ENCODE measurements at places on chromosomes 5 and 9.

DNA sequence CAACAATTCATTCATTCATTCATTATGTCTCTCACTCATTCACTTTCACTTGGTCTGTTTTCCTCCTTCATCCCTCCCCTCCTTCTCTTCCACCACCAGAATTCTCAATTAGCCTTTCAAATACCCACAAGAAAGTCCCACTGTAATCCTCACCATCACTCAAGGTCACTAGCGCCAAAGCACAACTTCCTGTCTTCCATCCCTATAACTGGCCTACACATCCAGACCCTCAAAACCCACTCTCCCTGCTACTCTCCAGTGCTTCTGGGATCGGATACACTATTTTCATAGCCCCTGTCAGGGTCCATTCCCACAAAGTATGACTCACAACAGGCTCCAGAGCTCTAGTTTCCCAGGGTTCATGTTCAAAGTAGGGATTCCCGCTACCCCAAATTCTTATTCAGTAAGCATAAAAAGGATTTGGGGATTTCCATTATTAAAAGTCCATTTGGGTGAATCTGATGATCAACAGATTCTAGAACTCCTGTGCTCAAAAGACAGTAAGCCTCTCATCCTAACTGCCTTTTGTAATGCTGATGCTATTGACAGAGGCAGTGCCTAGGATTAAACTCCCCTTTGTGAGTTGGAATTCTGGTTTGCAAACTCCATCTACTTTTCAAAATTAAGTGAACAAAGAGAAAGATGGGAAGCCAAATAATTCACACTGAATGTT lies 250.9 kb downstream of the SEMA5A start:
- no peak for DNase-seq
- H3K36me3 ChIP-seq, result no peaks in the 10 kb centered on the region
- H3K4me1 ChIP-seq, result no peaks in the 10 kb centered on the region
- no peak overlapping the region for H3K27ac ChIP-seq
- no peak overlapping the region for H3K4me3 ChIP-seq
- H3K27me3 ChIP-seq, result no peaks in the 10 kb centered on the region

GRCh38 chr9:17135295-17136160 lies 688 bp downstream of the CNTLN start:
- H3K27me3 ChIP-seq, result peaks cover 18% of the 10 kb centered on the region
- DNase-seq, result no peak
- H3K4me3 ChIP-seq, result peak overlapping the region; percentile 82

GRCh38 chr5:111635151-111635902 lies 121.7 kb downstream of the NREP start:
- no peak for DNase-seq
- no peaks in the 10 kb centered on the region for H3K27me3 ChIP-seq
- no peak overlapping the region for H3K4me3 ChIP-seq
- no peaks in the 10 kb centered on the region for H3K4me1 ChIP-seq

DNA sequence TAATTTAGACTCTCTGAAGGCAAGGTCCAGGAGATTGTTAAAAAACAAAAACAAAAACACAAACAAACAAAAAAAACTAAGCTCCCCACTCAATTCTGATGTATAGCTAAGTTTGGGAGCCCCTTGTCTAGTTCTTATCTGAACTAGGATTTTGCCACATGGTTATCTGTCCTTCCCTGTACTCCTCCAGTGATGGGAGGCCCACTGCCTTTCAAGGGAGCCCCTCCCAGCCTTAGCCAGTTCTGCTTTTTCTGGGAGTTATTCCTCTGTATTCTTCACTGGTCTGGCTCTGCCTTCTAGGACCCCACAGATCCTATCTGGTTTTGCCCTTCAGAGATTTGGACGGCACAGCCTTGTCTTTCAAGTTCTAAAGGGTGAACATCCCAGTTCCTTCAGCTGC lies 2.1 kb upstream of the ALDH1B1 start:
- no peaks in the 10 kb centered on the region for H3K36me3 ChIP-seq
- H3K4me3 ChIP-seq, result peak overlapping the region; percentile 97
- no peak overlapping the region for H3K27ac ChIP-seq
- peaks cover 16% of the 10 kb centered on the region for H3K4me1 ChIP-seq
- peaks cover 10% of the 10 kb centered on the region for H3K27me3 ChIP-seq
- no peak for DNase-seq

DNA sequence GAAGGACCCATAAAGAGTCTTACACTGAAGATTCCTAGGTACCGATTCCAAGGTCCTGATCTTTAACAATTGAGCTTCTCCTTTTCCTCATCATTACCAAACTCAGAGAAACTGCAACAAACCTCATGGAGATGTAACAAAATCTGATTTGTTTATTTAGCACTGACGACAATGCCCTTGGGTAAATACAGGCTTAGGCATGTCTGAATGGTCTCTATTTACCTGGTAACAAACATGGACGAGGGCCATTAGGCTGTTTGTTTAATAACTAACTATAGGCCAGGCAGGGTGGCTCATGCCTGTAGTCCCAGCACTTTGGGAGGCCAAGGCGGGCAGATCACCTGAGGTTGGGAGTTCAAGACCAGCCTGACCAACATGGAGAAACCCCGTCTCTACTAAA lies 333.3 kb downstream of the AGTPBP1 start:
- H3K4me1 ChIP-seq, result no peaks in the 10 kb centered on the region
- H3K27ac ChIP-seq, result no peak overlapping the region
- no peaks in the 10 kb centered on the region for H3K36me3 ChIP-seq
- H3K4me3 ChIP-seq, result no peak overlapping the region

DNA sequence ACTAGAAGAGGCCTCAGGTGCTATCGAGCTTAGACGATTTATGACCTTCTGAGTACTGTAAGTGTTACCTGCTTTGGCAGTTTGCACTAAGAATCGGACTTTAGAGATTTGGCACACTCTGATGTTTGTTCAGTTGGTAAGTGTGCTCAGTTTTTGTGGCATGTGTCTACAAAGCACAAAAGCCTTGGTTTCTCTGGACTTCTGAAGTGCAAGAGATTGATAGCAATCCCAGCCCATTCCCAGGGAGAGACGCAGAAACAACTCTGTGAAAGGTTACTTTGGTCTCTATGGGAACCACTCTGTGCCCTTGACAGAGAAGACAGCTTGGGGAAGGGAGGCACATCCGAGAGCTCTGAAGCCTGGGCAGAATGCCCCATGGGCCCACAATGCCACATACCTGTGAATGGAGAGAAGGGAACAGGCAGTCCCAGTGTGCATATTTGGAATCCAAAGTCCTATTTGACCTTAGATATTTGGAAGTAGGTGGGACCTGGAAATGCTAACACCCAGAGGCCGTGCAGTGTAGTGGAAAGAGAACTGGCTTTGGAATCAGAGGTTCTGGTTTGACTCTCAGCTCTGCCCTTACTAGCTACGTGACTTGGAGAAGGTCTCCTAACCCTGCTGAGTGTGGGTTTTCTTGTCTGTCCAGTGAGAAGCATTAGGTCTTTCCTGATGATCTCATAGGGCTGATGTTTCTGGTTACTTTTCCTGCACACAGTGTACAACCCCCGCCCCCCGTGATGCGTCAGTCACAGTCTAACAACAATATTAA lies 194.3 kb upstream of the VLDLR start:
- H3K27ac ChIP-seq, result no peak overlapping the region
- DNase-seq, result no peak
- H3K27me3 ChIP-seq, result peaks cover 5% of the 10 kb centered on the region
- no peaks in the 10 kb centered on the region for H3K36me3 ChIP-seq
- no peaks in the 10 kb centered on the region for H3K4me1 ChIP-seq
- H3K4me3 ChIP-seq, result no peak overlapping the region

- H3K4me1 ChIP-seq, result no peaks in the 10 kb centered on the region
- no peak overlapping the region for H3K27ac ChIP-seq
- H3K4me3 ChIP-seq, result no peak overlapping the region
- H3K36me3 ChIP-seq, result no peaks in the 10 kb centered on the region
- DNase-seq, result no peak
Observed at GRCh38 chr5:38284384-38284783, 26.0 kb downstream of the EGFLAM start.

DNA sequence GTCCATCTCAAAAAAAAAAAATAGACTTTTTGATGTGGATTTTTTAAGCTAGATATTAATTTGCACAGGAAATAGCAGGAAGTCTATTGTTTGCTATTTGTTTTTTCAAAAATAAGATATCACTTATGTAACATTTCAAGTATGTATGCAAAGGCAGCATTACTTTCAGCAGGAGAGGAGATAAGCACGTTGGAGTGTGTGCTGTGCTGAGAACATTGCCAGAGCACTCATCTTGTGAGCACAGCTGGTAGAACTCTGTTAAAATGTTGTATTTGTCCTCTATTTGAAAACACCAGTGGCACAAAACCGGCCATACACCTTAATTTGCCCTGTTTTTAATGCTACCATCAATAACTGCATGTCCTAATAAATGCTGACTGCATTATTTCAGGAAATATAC lies 1061.9 kb upstream of the CDH18 start:
- H3K27me3 ChIP-seq, result no peaks in the 10 kb centered on the region
- H3K4me3 ChIP-seq, result no peak overlapping the region
- no peak overlapping the region for H3K27ac ChIP-seq
- no peak for DNase-seq
- no peaks in the 10 kb centered on the region for H3K4me1 ChIP-seq

GRCh38 chr5:135457424-135458071 lies 5.4 kb upstream of the TIFAB start:
- no peak overlapping the region for H3K4me3 ChIP-seq
- peaks cover 4% of the 10 kb centered on the region for H3K4me1 ChIP-seq
- H3K27me3 ChIP-seq, result peaks cover 13% of the 10 kb centered on the region
- no peak overlapping the region for H3K27ac ChIP-seq

GRCh38 chr5:38456657-38457399 lies 99.6 kb downstream of the LIFR start:
- H3K27me3 ChIP-seq, result peaks cover 66% of the 10 kb centered on the region
- H3K4me1 ChIP-seq, result peaks cover 10% of the 10 kb centered on the region
- no peak overlapping the region for H3K27ac ChIP-seq
- DNase-seq, result no peak
- H3K4me3 ChIP-seq, result no peak overlapping the region

GRCh38 chr9:88498880-88499279 lies 36.1 kb upstream of the NXNL2 start:
- no peaks in the 10 kb centered on the region for H3K27me3 ChIP-seq
- H3K27ac ChIP-seq, result no peak overlapping the region
- H3K36me3 ChIP-seq, result no peaks in the 10 kb centered on the region
- H3K4me3 ChIP-seq, result no peak overlapping the region
- no peak for DNase-seq

DNA sequence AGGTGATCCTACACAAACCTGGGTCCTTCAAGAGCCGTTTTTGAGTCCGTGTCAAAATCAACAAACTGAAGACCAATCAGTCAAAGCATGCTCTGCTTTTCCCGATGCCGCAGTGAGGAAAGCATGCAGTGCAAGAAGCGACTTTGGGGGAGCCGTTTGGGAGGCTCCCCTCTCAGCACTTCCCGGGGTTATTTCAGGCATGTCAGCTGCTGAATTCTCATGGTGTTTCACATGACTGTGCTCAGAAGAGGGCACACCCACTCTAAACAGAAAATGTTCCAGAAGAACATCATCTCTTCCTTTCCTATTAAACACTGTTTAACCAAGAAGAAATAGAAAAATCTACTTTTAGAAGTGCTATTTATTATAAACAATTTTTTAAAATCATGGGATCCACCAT lies 125.5 kb downstream of the EPB41L4A start:
- DNase-seq, result no peak
- no peaks in the 10 kb centered on the region for H3K4me1 ChIP-seq
- H3K4me3 ChIP-seq, result no peak overlapping the region
- peaks cover 9% of the 10 kb centered on the region for H3K36me3 ChIP-seq
- no peaks in the 10 kb centered on the region for H3K27me3 ChIP-seq
- no peak overlapping the region for H3K27ac ChIP-seq

- H3K36me3 ChIP-seq, result peaks cover 24% of the 10 kb centered on the region
- no peak for DNase-seq
- no peak overlapping the region for H3K27ac ChIP-seq
- H3K27me3 ChIP-seq, result no peaks in the 10 kb centered on the region
- H3K4me1 ChIP-seq, result peaks cover 13% of the 10 kb centered on the region
- no peak overlapping the region for H3K4me3 ChIP-seq
Observed at GRCh38 chr9:131640438-131641137, 95.3 kb downstream of the PRRT1B start.

DNA sequence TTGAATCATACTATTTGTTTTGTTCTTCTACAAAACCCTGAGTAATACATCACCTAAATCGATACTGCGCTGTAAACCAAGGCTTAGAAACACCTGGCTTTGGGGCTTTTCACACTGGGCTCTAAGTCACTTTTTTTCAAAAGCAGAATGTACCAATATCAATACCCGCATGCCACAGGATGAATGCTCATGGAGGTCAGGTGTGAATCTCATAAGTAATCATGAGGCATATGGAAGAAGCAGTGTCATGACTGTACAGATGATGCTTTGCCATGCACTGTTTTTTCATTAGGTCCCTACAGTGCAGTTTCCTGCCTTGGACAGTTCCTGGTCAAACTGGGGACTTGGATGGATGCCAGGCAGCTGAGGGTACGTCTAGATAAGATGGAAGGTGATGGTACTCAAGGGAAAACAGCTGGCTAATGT lies 49.0 kb upstream of the ATG10 start:
- DNase-seq, result no peak
- no peak overlapping the region for H3K4me3 ChIP-seq
- peaks cover 9% of the 10 kb centered on the region for H3K27me3 ChIP-seq
- H3K36me3 ChIP-seq, result no peaks in the 10 kb centered on the region

DNA sequence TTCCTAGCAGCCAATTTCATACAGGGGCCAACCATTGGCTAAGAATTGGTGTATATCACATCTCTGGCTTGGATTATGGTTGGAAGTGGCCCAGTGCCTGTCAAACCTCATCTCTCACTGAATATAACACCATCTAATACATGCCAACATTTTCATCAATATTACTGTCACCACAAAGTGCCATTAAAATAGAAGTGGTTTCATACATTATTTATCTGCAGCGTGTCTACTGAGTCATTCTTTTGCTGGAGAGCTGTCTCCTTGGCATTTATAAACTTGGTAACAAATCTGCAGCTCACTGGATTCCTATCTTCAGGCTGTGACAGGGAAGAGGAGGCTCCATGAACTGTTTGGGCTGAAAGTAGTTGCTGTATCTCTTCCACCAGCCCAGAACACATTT lies 70.9 kb downstream of the PTTG1 start:
- H3K36me3 ChIP-seq, result no peaks in the 10 kb centered on the region
- H3K27me3 ChIP-seq, result peaks cover 14% of the 10 kb centered on the region
- no peaks in the 10 kb centered on the region for H3K4me1 ChIP-seq
- DNase-seq, result no peak
- H3K4me3 ChIP-seq, result no peak overlapping the region
- no peak overlapping the region for H3K27ac ChIP-seq

DNA sequence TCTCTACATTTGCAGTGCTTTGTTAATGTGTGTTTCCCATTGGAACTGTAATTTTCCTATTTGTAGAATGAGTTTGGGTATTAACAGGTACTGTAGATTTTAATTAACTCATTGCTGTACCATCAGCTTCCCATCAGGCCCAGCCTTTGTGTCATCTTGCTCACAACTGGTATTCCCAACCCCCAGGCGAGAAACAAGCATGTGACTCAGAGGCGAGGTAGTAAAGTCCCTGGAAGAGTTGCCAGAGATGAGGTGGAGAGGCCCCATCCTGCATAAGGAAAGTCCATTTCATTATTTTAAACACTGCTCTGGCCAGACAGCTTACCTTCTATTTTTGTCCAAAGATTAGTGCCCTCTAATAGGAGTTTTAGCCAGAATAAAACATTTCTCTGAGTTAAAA lies 29.9 kb downstream of the ADCY2 start:
- H3K4me3 ChIP-seq, result no peak overlapping the region
- H3K4me1 ChIP-seq, result no peaks in the 10 kb centered on the region
- no peak overlapping the region for H3K27ac ChIP-seq
- H3K36me3 ChIP-seq, result no peaks in the 10 kb centered on the region
- H3K27me3 ChIP-seq, result peaks cover 8% of the 10 kb centered on the region
- no peak for DNase-seq

- H3K36me3 ChIP-seq, result no peaks in the 10 kb centered on the region
- no peak for DNase-seq
- H3K4me3 ChIP-seq, result no peak overlapping the region
- H3K4me1 ChIP-seq, result peaks cover 7% of the 10 kb centered on the region
Observed at GRCh38 chr9:108383796-108384195, 472.0 kb downstream of the ACTL7B start.

All from naive B cell (primary cell).